Fibroblast of lung (primary cell): ENCODE measurements at places on chromosomes 4 and X. TPM values are rescaled to one million over a fixed set of nuclear protein-coding genes. Genes with fewer than 3 reads are reported as not detected.

DNA sequence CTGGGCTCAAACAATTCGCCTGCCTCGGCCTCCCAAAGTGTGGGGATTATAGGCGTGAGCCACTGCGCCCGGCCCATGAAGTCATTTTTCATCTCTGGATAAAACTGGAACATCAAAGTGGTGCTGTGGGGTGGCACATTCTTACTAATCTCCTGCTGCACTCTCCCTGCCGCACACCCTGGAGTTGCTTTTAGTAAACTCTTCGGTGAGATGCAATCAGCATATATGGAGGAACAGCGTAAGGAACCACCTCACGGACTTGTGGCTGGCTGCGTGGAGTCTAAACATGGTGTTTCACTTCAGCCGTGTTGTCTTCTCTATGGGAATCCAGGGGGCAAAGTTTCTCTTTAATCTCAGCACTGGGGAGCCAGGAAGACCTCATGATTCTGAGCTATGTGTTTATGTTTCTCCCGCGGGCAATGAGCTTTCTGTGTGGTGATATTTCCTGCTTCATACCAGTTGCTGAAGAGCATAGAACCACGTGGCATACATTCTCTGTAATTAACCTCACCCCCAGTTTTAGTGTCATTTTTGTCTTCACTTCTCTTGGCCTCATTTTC, 2.1 kb upstream of the RHOH start:
- peak; percentile 52 for DNase-seq

- peak; percentile 63 for DNase-seq
Observed at GRCh38 chrX:19544693-19545305, 29.5 kb upstream of the MAP3K15 start.

GRCh38 chr4:15989424-15989823, 26.4 kb upstream of the FGFBP2 start:
- DNase-seq: no peak

DNA sequence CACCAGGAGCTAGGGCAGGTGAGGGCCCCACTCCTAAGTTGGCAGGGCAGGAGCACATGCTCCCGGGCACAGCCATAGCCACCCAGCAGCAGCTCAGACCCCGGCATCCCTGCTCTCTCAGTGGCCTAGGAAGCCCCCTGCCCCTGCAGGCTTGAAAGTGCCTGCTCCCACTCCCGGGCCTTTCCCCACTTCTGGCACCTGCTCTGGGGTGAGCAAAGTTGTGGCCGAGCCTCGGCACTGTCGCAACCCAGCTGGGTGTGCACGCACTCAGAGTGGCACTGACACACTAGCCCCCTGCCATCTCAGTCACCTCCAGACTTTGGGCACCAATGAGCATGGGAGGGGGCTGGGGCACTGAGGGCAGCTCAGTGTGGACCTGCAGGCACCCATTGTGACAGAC, 60.8 kb upstream of the CDKN2AIP start:
- no peak for DNase-seq

- no peak for DNase-seq
Observed at GRCh38 chr4:125760201-125760819, 445.6 kb downstream of the FAT4 start.

GRCh38 chr4:163558539-163559044, 64.1 kb downstream of the TMA16 start:
- peak; percentile 20 for DNase-seq

- no peak for DNase-seq
Observed at GRCh38 chr4:1472148-1472797, 66.0 kb upstream of the NKX1-1 start.

- DNase-seq: no peak
Observed at GRCh38 chr4:88242144-88242543, 42.2 kb downstream of the PPM1K start.

DNA sequence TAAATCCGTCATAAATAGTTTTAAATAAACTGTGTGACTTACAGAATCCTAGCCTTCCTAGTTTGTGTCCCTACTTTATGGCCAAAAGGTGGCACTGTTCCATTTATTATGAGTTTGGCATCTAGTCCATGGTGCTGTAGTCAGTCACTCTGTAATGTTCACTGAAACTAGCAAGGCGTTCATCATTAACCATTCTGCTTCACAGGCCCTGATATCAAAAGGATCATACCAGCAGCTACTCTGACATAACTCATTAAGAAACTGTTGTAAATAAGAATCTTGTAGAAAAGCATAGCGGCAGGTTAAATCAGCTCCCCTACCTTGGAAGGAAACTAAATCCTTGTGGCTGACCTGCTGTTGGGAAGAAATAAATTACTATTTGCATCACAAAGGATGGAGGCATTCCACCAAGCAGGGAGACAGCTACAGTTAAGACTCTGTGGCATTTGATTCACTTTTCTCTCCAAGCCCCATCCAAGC, 919.6 kb upstream of the DIAPH2 start:
- peak; percentile 81 for DNase-seq

DNA sequence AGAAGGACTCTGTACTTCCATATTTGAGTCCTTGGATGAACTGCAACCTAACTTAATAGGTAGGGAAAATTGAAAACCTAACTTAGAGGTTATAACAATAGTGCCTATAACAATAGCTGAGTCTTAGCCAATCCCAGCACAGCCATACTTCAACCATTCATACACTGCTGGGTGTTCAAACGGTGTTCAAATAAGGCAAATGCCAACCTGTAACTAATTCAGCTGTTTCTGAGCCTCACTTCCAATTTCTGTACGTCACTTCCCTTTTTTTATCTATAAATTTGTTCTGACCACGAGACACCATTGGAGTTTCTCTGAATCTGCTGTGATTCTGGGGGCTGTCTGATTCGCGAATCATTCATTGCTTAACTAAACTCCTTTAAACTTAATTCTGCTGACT, 9.6 kb upstream of the GRSF1 start:
- no peak for DNase-seq

- DNase-seq: peak; percentile 24
Observed at GRCh38 chr4:167100120-167100519, 134.2 kb downstream of the SPOCK3 start.

DNA sequence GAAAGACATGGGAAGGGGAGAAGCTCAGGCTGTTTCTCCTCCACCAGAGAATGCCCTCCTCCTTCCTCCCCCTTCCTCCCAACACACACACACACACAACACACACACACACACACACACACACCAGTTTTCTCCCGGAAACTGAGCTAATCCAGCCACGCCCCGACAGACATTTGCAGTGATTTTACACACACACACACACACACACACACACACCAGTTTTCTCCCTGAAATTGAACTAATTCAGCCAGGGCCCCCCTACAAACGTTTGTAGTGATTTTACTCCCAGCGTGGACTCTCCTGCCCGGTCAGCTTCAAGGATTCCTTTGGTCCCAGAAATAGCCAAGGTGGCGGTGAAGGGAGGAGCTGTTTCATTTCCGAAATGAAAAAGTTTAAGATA, 32.9 kb upstream of the STX18 start:
- DNase-seq: peak; percentile 86

GRCh38 chr4:73869130-73870055, at the start of gene CXCL1:
CXCL1 (plus strand) TSS chr4:73869393; CDS start chr4:73869471, 78 bp downstream.
- DNase-seq: peak; percentile 33

DNA sequence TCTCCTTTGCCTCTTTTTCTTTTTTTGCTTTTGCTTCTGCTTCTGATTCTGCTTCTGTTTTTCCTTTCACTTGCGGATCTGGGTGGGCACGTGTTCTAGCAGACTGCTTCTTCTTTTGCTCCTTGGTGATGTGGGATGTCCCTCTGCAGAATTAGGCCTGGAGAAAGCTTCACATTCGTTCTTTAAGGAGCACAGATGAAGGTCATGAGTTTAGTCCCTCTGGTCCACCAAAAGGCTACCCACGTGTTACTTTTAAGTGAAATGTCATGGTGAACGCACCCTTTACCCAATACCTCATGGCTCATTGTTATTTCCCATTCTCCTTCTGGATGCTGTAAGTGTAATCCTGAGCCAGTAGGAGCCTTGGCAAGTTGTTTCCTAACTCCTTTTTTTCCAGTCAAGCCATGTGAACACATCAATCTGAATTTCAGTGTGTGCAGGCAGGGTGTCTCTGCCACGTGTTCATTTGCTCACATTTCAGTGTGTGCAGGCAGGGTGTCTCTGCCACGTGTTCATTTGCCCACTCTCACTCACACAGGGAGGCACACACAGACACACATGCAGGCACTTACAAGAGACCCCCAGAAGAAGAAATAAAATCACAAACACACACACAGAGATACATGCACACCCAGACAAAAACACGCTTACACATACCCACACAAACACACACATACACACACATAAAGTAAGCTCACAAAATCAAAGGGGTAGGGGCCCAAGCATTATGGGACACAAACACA, 36.9 kb downstream of the NBDY start:
- DNase-seq: no peak

DNA sequence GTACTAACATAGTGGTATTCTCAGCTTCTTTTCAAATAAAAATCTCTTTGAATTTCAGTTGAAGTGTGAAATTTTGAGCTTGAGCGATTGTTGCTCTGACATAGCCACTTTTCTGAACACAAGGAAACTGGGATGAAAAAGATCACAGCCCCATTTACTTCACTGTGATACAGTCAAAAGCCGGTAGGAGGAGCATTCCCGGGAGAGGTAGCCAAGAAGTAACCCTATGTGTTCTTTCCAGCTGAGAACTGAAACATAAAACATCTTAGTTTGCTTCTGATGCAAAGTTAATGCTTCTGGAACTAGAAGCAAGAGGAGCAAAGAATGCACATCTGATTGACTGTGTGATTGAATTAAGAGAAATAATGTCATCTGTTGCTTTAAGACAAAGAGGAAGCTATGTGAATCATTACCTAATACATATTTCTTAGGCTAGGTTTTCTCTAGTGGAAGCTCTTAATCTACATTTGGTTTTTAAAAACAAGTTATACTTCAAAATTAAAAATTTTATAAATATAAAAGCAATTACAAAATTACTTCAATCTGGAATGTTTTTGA, 88.3 kb upstream of the UNC5C start:
- peak; percentile 15 for DNase-seq

- no peak for DNase-seq
Observed at GRCh38 chr4:189941005-189941450, 356 bp downstream of the FRG1 start.

GRCh38 chrX:105564501-105564900, 257.8 kb upstream of the NRK start:
- peak; percentile 92 for DNase-seq

- DNase-seq: no peak
Observed at GRCh38 chr4:101806914-101807313, 16.4 kb downstream of the BANK1 start.

GRCh38 chr4:52939325-52939724, 77.2 kb downstream of the RASL11B start:
- DNase-seq: no peak

DNA sequence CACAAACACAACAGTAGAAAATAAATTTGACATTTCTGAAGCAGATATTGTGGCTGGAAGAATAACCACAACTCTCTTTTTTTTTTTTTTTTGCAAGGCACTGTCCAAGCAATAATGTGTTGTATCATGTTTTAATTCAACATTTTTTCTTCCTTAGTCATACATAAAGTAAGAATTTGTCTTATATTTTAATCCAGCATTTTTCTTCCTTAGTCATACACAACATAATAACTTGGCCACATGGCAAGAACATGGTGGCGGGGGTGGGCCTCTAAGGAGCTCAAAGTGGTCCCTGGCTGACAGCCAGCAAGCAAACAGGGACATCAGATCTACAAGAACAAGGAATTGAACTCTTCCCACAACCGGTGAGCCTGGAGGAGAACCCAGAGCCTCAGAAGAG, 20.2 kb downstream of the FBXW7 start:
- peak; percentile 75 for DNase-seq

- DNase-seq: peak; percentile 39
Observed at GRCh38 chr4:147589586-147589985, 27.6 kb upstream of the TMEM184C start.

GRCh38 chrX:6574762-6575161, 39.8 kb upstream of the VCX3A start:
- DNase-seq: no peak

DNA sequence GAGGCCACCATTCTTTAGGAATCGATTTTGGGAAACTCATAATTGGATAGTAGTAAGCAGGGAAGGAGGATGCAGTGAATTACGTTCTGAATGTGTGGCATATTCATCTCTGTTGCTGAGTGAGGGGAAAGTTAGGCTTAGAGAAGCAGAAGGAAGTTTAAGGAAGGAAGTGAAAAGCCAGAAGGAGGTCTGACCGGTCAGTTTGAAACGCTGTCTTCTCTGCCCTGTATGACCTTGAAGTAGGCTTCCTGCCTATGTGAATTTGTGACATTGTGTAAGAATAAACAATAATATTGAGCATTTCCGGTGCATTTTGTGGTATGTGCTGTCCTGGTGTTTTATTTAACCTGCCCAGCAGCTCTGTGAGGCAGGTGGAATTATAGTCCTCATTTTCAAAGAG, 67.3 kb downstream of the PDLIM5 start:
- DNase-seq: no peak

DNA sequence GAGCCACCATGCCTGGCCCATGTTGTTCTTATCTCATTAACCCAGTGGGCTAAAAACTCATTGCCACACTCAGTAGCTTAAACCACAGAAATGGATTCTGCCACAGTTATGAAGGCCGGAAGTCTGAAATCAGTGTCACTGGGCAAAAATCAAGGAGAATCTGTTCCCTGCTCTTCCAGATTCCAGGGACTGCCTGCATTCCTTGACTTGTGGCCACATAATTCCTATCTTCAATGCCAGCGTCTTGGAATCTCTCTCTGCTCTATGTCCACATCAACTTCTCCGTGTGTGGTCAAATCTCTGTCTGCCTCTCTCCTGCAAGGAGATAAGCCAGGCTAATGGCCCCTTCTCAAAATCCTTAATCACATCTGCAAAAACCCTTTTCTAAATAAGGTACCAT, 4.1 kb upstream of the WFS1 start:
- no peak for DNase-seq

Gene MAGEC1
- not detected in 2 replicates for polyA plus RNA-seq

Gene MAGEA8
- polyA plus RNA-seq: not detected in 2 replicates

Gene ZCCHC13
- not detected in 2 replicates for polyA plus RNA-seq

Gene BANK1
- 0.20 and 0.37 TPM in 2 replicates for polyA plus RNA-seq

Gene RRH
- 0.07 and 0.08 TPM in 2 replicates for polyA plus RNA-seq

Gene F8A1
- polyA plus RNA-seq: 3.0 and 5.4 TPM in 2 replicates

Gene GLRA2
- not detected in 2 replicates for polyA plus RNA-seq

Gene GC
- not detected in 2 replicates for polyA plus RNA-seq

Gene FATE1
- not detected in 2 replicates for polyA plus RNA-seq

Gene HSFX3
- polyA plus RNA-seq: not detected in 2 replicates

Gene SPACA5
- not detected in 2 replicates for polyA plus RNA-seq

Gene CCDC149
- polyA plus RNA-seq: 11.4 and 14.6 TPM in 2 replicates

Gene AKAP14
- not detected in 2 replicates for polyA plus RNA-seq

Gene CSAG3
- polyA plus RNA-seq: not detected in 2 replicates

Gene FGB
- polyA plus RNA-seq: not detected in 2 replicates

Gene UGT2A1
- not detected in 2 replicates for polyA plus RNA-seq

Gene ADRA2C
- 0.12 and 0.30 TPM in 2 replicates for polyA plus RNA-seq

Gene VCX
- polyA plus RNA-seq: not detected in 2 replicates

Gene TBC1D8B
- 8.7 and 15.4 TPM in 2 replicates for polyA plus RNA-seq
